ENCODE measurements at places on chromosomes 2 and 18.

GRCh38 chr2:27356056-27356381 is 545 bp downstream of the GTF3C2 start:
- DNase-seq: no peak

GRCh38 chr2:235964787-235965390 is 203.3 kb downstream of the GBX2 start:
- DNase-seq: no peak

GRCh38 chr2:36544638-36545338 is 53.2 kb downstream of the FEZ2 start:
- no peak for DNase-seq

DNA sequence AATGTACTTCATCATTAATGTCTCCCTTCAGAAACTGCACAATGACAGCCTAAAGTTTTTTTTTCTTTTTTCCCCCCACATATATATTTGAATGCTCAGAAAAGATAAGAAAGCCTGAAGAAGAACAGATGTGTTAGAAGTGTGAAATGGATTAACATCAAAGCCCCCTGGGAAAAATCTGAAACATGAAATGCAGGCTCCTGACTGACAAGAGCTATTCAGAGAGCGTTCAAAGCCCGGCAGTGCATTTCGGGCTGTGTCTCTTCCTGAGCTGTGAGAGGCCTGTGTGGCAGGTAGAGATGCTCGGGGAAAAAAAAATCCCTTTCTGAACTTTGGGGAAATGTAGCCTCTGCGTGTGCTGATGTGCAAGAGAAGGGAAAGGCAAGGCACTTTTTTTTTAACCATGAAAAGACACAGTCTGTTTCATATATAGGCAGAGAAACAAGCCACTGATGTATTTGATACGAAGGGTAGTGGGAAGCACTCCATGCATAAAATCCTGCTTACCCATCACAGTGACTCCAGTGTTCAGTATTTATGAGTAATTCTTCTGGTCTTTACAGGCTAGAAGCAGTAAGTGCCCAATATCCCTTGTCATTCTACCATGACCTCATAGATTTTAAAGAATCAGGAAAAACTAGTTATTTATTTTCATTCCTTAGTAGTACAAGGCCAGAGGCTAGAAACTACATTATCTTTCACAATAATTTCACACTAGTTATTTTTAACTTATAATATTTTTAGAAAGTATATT is 1574.2 kb upstream of the PIK3C3 start:
- DNase-seq: no peak

DNA sequence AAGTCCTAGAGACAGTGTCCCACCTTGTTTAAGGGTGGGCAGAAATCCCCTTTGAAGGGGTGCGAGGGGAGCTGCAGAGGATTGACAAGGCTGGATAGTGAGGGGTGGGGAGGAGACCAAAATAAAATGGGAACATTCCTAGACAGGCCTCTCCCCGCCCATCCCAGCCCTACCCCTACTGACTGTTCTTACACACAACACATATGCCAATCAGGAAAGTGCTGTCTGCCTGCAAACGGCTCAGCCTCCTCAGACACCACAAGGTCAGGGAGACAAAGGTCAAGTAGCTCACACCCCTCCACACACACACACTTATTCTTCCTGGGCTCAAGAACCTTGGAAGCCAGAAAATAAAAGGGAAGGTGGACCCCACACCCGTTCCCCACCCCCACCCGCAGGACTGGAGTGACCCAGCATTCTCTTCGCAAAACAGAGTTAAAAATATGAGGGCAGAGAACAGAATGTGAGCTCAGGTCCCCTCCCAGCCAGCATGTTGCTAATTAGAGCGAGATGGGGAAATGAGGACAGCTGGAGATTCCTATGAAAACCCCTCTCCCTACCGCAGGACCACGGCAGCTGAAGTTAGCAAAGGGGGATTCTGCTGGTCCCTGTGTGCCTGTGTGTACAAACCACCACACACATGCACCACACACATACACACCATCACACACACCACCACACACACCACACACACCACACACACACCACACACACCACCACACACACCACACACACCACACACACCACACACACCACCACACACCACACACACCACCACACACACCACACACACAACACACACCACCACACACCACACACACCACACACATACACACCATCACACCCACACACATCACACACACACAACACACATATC is 197.8 kb downstream of the TNS1 start:
- no peak for DNase-seq

DNA sequence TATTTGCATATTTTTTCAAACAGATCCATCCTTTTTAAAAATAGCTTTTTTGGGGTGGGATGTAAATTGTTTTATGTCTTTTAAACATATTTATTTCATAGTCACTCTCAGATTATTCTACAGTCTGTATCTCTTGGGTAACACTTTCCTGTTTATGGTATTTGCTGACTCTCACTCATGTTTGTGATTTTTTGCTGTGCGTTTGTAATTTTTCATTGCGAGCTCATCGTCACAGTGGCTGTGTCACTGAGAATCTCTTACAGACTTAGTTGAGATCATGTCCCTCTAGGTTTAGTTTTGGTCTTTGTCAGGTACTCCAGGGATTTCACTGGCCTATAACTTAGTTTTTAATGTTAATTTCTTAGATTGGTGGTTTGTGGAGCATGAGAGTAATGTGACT is 73.5 kb upstream of the HS6ST1 start:
- no peak for DNase-seq

DNA sequence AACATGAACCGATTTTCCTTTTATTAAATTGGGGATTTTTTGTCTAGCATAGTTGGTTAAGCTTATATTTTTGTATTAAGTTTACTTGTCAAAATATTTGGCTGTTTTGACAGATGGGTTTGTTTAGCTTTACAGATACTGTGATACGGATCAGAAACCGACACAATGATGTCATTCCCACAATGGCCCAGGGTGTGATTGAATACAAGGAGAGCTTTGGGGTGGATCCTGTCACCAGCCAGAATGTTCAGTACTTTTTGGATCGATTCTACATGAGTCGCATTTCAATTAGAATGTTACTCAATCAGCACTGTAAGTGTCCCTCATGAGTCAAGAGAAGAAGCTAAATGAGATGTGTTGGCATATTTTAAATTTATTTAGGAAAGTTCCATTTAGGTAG is 8.5 kb downstream of the PDK1 start:
- DNase-seq: no peak

DNA sequence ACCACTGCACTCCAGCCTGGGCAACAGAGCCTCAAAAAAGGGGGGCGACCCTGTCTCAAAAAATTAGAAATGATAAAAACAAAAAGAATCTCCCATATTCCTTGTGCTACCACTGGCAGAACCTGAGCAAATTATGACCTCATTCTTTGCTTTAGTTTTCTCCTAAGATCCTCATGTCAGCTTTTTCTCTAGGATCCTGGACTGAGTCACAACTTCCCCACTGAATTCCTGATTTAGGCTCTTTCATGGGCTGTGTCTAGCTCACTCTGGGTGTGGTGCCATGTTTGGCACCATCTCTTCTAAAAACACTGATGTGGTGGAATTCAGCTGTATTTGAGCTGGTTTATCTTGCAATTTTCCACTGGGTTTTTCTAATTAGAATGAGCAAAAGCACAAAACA is 37.1 kb downstream of the EXOC6B start:
- DNase-seq: no peak

DNA sequence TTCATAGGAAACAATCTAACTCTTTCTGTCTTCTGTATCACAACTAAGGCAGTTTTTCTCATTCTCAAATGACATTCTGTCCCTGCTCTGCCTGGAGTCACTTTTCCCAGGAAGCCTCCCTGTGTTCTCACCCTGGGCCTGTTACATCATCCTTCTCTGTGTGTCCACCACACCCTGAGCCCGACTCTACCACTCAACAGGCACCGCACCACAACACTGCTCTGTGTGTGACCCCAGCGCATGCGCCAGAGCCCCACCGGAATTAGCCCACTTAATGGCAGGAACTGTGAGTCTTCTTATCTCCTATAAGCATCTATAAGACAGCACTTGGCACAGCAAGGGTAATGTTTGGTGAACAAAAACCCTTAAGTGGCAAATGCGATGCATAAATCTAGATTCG is 32.3 kb downstream of the TGFBRAP1 start:
- no peak for DNase-seq

DNA sequence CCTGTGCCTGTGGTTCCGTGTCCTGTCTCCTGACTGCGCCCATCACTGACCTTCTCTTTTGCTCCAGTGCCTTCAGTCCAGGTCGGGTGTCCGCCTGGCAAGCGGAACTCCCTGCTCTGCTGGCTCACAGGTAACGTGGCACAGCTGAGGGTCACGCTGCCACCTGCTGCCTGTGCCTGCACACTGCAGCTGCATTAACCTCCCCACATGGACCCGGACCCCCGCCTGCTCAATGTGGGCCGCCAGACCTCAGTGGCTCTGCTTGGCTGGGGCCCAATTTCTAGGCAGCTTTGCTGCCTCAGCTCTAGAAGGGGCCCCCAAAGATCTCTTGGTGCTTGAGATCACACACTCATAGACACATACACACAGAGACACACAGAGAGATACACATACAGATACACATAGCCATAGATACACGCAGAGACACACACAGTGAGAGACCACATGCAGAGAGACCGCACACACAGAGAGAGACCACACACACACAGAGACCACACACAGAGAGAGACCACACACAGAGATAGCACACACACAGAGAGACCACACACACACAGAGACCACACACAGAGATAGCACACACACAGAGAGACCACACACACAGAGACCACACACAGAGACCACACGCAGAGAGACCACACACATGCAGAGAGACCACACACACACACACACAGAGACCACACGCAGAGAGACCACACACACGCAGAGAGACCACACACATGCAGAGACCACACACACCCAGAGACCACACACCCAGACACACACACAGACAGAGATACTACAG is 14.9 kb upstream of the CNNM3 start:
- peak; percentile 65 for DNase-seq

DNA sequence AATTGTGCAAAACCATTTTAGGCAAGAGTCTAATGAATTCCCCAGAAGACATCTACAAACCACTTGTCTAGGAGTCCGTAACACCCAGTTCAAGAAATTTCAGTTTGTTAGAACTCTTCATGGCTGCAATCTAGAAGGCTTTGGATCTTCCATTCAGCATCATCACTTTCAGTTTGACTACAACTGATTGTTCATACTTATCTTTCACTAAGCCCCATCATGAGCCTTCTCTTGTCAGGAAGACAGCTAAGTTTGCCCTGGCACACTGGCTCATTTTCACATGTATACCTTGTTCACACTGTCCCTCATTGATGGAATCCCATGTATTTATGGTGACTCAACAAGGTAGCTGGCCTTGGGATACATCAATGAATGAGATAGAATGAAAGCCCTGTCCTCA is 898.4 kb upstream of the CELF4 start:
- no peak for DNase-seq

GRCh38 chr2:69985688-69986087 is 24.3 kb upstream of the ASPRV1 start:
- DNase-seq: peak; percentile 14

- DNase-seq: no peak
Observed at GRCh38 chr2:134489732-134490384, 228.9 kb downstream of the TMEM163 start.

GRCh38 chr18:42574871-42575270 is 540.6 kb downstream of the RIT2 start:
- DNase-seq: no peak

DNA sequence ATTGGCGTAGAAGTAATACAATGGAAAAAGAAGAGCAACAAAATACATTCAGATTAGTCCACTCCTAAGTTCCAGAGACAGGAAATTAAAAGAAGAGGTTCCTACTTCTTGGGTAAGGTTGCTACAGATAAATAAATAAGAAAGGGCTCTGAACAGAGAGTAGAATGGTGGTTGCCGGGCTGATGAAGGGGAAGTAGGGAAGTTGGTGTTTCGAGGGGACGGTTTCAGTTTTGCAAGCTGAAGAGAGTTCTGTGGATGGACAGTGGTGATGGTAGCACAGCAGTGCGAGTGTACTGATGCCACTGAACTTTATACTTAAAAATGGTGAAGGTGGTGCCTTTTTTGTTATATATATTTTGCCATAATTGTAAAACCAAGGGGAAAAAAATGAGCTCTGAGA is 48.2 kb downstream of the CABYR start:
- no peak for DNase-seq

- no peak for DNase-seq
Observed at GRCh38 chr2:1282552-1282951, 130.7 kb upstream of the TPO start.

DNA sequence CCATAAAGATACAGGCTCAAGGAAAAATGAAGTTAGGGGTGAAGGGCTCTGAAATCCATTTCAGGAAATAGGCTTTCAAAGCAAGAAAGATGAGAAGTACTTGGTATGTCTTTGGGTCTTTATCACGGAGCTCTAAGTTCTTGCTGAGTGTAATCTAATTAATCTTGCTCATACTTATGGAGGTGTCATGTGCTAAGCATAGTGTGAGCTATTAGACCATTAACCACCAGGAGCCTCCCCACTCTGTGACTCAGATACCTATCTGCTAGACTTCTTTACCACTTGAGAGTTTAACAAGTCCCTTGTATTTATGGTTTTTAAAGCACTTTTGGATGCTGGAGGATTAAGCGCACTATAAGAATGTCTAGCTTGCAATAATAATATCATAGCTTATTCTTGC is 678.7 kb downstream of the EPHA4 start:
- DNase-seq: no peak

DNA sequence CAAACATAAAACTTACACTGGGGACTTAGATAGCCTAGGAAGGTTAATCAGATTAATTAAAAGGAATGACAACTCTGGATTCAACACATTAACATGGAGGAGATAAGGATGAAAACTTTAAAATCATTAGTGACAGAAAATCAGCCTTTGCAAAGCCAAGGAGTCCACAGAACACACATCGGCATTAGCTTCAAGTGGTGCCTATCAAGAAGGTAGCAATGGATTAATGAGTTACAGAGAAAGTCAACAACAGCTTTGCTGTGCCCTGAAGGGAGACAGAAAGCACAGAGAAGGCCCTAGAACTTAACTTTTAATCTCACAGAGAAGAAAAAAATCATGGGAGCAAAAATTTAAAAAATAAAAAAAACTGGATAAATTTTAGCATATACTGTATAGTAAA is 88.6 kb downstream of the KCNH7 start:
- DNase-seq: no peak

DNA sequence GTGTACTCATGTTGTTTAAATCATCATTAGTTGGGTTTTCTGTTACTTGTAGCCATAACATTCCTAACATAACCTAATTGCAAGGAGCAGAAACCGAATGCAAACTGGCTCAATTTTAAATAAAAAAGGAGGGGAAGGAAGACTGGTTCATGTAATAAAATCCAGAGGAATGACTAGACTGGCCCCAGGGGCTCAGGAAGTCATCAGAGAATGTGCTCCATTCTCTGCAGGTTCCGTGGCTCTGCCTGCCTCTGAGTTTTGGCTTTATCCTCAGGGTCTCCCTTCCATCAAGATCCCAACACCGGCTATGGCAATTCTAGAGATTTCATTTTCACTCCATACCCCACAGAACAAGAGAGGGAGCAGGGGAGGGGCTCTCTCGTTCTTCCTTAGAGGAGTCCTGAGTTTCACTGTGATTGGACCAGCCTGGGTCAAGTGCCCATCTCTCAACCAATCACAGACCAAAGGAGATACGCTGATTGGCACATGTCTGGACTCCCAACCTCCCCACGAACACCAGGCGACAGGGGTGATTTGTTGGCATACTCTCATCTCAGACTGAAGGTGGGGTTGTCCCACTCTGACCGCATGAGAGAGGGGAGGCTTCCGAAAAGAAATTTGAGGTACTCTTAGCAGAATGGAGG is 64.8 kb downstream of the NPPC start:
- DNase-seq: no peak

Measured in CD4-positive, alpha-beta T cell treated with Interferon alpha-2 for 1 hour (primary cell).